ENCODE measurements at places on chromosomes 4 and X.

DNA sequence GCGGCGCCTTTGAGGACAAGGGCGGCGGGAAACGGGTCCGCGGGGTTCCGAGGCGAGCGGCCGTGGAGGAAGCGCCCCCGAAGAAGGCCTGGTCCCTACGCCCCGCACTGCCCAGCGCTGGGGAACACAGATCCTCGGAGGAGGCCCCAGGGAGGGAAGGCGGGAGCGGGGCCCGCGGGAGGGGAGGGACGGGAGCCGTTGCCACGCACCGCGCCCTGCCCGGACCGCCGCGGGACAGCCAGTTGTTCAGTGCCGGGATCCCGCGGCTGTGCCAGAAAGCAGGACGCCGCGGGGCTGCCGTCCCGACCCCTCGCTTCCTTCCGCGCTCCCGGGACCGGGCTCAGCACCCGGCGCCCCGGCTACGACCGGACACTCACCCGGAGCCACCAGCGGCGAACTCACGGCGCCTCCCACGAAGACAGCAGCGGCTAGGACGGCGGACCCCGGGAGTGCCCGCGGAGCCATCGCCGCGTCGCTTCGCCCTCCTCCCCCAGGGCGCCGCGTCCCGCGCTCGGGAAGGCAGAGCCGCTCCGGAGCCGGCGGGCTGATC is 278 bp downstream of the RELL1 start:
- DNase-seq: peak; percentile 44

DNA sequence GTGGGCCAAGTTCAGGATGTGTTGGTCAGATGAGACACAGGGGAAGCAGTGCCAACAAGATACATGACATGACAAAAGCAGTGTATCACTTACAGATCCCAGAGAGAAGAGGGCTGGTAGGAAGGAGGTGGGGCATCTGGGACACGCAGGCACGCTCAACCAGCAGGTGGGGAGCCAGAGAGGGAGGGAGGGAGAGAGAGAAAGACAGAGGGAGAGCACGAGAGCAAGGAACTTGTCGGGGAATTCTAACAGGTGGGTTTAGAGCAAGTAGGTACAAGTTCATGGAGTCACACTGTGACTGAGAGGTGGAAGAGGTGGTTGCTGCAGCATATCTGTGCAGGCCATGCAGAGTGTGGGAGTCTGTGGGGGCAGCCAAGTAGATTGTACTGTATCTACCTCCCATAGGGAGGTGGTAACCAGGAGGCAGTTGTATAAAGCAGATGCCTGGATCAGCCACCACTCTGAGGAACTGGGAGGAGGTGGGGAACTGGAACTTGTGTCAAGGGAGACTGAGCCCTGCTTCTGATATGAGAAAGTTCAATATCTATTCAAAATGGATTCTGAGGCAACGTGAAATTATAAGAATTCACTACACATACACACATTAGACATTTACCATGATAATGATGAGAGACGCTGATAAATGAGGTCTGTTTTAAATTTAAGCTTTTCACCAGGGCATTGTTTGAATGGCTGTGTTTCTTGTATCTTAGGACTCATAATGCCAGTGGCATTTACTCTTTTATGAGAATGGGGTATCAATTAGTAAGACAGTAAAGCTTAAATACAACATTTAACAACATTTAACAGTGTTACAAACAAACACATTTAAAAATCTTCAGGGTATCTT is 43.7 kb downstream of the BBS12 start:
- no peak for DNase-seq

DNA sequence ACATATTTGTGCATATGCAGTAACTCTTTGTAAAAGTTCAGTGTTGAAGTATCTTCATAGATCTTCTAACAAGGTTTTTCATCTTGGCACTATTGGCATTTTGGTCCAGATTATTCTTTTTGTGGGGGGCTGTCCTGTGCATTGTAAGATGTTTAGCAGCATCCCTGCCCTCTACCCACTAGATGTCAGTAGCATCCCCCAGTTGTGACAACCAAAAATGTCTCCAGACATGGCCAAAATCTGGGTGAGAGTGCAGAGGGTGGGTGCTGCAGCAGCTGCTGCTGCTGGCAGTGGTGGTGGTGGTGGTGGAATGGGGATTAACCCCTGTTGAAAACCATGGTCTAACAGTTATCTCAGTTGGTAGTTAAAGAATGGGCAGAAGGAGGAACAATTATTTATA is 370.0 kb downstream of the GPAT3 start:
- peak; percentile 81 for DNase-seq

DNA sequence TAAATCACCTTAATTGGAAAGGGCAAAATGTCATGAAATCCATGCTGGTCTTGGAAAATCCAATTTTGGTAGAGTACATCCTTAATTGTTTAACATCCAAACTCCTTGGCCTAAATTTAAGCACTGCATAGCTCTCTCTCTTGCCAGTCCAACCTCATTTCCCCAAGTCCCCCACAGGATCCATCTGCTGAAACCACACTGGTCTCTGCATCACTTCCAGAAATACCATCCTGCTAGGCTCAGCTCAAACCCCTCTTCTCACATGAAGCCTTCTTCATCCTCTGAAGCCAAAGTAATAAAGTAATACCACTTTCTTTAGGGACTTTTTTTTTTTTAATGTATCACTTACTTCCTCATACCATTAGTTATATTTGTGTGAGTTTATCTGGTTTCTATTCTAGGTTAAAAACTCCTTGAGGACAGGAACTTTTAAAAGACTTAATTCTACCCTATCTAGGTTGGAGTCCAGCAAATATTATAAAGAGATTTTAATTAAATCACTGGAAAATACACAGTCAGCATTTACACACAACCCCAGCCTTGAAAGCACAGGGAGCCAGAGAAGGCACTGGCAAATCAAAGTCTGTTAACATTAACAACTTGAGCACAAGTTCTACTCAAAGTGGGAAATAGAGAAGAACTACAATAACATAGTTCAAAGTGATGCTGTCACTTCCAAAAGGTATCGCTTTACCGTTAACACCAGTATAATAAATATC is 16.7 kb upstream of the KLF3 start:
- DNase-seq: no peak

DNA sequence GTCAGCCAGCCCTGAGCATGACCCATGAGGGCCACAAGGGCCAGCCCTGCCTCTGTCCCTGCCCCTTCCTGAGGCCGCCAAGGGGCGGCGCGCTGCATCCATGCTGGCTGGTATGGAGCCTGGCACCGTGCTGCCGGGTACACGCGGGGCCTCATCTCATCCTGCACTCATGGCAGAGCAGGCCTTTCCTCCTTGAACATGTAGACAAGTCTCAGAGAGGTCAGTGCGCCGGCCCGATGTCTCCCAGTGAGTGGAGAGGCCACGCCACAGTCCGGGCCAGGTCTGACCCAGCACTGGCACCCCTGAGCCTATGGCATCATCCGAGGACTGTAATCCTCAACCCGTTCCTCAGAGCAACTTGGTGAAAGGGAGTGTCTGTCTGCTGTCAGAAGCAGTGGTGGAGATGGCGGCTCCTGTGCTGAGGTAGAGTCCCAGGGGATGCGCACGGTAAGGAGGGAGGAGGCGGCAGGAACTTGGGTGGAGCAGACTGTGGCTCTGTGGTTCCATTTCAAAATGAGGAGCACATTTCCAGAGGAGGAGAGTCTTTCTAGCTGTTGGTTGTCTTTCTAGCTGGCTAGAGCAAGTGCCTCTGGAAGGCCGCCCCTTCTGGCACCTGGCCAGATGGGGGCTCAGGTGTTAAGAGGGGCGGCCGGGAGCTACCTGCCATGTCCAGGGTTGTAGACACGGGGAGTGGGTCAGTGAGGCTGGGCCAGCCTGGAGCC is 32.8 kb downstream of the TRMT44 start:
- no peak for DNase-seq

DNA sequence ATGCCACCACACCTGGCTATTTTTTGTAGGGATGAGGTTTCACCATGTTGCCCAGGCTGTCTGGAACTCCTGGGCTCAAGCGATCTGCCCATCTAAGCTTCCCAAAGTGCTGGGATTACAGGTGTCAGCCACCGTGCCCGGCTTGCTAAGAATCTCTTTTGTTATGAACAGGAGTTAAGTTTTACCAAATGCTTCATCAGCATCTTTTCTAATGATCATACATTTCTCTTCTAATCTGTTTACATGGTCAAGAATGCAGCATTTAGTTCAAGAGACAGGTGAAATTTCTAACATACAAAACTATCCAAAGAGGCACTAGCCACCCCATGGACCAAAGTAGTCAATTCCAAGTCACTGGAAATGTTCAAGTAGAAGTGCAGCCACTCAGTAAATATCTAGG is 52.5 kb upstream of the IQSEC2 start:
- no peak for DNase-seq

DNA sequence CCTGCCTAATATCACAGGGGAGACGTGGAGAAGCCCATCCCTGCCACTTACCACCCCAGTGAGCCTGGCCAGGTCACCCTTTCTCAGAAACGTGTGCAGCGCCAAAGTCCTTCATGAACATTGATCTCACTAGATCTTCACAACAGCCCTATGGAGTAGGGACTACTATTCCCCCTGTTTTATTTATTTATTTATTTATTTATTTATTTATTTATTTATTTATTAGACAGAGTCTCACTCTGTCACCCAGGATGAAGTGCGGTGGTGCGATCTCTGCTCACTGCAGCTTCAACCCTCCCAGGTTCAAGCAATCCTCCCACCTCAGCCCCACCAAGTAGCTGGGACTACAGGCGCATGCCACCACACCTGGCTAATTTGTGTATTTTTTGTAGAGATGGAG is 61.8 kb downstream of the PPP2R2C start:
- DNase-seq: no peak

DNA sequence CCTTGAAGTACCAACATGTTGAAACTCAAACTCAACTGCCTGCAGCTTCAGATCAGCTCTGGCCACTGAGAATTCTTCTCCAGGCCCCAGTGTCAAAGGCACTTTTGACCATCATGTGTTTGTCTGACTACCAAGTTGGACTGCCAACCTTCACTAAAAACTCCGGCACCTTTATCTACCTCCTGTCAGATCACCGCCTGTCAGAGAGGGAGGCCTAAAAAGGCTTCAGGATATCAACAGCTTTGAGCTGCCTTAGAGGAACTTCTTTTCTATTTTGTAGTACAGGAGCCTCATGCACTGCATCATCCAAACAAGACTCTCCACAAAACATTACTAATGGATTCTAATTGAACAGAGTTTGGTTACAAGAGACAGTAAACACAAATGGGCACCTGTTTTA is 2.8 kb downstream of the ACSL1 start:
- no peak for DNase-seq

GRCh38 chrX:9903146-9903545 is 64.0 kb upstream of the CLDN34 start:
- no peak for DNase-seq

DNA sequence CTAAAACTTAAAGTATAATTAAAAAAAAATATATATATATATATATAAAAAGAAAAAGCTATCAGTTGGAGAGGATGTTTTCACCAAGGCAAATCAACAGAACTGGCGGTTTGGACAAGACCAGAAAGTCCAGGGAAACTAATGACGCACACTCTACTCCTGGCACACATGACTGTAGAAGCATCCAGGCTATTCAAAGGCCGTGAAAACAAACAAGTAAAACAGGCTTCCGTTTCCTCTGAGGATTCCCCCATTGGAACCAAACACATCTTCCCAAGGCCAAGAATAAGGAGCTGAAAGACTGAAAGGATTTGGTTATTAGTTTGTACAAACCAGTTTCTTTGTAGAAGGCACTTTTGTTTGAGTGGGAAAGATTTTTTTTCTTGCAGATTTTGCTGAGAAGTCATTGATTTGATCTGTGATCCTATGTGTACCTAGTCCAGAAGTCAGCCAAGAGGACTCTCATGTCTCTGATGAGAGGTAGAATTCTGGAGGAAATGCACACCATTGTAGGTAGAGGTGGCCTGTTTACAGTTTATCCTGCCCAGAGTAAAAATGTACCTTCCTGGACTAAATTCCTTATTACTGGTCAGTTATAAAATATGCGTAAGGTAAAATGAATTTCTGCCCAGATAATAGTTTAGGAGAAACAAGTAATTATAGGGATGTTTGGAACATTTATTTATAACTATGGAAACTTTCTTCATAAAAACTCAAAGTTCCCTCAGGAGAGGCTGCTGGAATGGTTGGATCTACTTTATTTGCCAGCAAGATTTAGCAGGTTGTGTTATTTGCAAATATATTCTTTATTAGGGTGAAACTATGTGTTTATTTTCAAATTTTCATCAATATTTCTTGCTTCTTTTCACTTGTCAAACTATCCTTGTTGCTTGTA is 66.5 kb downstream of the DMP1 start:
- no peak for DNase-seq

- DNase-seq: no peak
Observed at GRCh38 chr4:76511947-76512346, 76.9 kb downstream of the SHROOM3 start.

DNA sequence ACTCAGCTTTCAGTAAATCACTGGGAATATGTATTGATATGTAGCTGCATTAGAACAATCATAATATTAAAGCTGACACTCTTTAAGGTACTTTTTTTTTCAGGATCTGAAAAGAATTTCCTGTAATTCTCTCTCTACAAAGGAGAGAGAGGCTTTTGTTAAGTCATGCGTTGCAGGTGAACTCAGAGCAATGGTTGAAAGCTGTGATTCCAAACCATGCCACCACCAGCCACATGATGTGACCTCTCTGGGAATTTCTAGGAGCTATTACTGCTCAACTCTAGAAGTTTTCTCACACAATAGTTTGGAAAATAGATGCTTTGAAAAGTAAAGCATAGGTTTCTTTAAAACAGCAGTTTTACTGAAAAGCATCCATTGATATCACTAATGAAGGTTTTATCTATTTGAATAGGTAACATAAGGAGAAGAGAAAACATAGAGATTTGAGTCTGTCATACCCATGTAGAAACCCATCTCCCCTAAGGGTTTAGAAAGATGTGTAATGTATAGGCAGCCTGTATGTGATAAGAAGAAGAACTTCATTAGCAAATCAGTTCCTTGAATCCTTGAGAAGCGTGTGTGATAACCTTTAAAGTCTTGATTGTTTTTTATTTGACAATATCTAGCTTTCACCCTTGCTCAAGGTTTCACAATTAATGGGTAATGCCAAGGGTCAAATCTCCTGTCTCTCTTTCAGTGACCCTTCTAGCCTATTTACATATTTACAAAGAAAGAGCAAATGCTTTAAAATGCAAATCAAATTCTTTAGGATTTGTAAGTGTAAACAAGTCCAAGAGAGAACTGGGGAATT is 161.0 kb upstream of the ANKRD50 start:
- no peak for DNase-seq
